HTR-8/SVneo (cell line): ENCODE measurements at places on chromosomes 11 and 22.

DNA sequence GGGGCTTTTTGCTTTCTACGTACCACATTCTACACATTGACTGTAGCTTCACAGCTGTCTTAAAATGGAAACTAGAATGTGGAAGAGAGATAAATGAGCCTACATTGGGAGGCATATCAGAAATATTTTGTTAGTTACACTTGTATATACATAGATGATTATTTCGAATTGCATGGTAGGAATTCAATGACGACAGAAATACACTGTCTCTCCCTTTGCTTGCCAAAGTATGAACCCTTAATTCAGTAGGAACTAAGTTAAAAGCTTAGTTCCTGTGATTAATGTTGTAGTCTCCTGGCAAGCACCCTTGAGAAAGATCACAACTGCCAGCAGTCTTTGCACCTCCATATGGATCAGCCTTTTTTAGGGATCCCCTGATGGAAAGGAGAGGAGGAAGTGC lies 10.1 kb downstream of the C11orf87 start:
- no peak for DNase-seq

GRCh38 chr22:30198921-30199320 lies 47.6 kb downstream of the LIF start:
- no peak for DNase-seq

- peak; percentile 57 for DNase-seq
These were observed 5.4 kb downstream of the TNRC6B start for GRCh38 chr22:40183029-40183581.

DNA sequence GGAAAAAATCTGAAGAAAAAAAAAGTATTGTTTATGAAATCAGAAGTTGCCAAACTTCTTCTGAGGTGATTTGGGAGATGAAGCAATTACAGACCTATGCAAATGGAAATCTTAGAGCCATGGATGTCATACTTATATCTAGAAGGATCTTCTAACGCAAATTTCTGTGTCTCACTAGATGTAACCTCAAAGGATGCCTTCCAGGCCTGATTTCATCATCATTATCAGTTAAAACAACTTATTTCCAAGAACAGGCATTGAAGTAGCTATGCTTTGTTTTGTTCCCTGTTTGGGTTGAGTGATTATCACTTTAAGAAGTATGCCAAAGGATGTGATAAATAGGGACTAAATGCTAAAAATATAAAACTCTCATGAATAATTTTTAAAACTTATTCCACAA lies 43.9 kb upstream of the ANGPTL5 start:
- no peak for DNase-seq

- DNase-seq: no peak
These were observed 45.8 kb downstream of the LRFN4 start for GRCh38 chr11:66902486-66903177.

GRCh38 chr11:995044-995751 lies 41.3 kb downstream of the MUC6 start:
- DNase-seq: no peak

DNA sequence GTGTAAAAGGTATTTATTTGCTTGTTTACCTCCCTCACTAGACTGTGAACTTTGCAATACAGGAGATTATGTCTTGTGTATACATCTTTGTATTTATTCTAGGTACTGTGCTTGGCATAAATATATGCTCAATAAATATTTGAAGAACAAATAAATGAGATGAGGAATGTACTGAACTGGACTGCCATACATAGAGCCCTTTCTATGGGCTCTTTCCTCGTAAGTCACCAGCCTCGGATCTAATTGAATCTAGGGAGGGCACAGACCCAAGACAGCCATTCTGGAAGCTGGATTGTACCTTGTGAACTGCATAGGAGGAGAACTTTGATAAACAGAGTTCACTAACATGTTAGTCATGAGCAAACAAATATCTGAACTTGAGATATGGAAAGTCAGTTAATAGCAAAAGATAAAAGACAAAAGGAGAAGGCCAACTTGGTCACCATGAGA lies 503.9 kb downstream of the INSC start:
- no peak for DNase-seq

- no peak for DNase-seq
These were observed 51.1 kb upstream of the MUC15 start for GRCh38 chr11:26623076-26623659.

DNA sequence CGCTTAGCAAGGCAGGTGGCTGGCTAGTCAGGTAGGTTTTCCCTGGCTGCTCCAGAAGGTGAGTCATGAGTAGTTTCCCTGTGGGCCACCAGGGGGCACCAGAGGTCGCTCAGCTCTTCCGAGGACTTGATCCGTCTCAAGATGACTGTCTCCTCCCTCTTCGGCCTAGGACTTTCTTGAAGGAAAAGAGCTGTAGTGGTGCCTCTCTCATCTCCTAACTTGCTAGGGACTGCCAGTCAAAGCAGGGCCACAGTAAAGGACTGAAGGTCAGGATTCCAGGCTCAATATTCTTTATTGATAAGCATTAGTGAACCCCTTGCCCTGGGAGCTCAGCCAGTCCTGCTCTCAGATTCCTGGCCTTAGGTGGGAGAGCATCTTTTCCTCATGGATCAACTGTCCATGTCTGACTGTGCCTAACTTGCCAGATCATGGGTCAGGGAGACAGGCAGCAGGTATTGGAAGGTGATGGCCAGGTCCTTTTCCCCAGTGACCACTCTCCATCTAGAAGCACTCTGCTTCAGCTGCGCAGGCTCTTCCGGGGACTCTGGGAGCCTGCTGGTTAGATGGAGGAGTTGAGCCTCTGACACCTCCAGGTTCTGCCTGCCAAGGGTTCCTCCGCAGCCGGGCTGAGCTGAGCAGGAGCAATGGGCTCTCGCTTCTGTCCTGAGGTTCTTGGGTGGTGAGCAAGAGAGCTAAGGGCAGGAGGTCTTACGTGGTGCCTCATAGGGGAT lies 1.9 kb downstream of the POLD4 start:
- DNase-seq: peak; percentile 95

DNA sequence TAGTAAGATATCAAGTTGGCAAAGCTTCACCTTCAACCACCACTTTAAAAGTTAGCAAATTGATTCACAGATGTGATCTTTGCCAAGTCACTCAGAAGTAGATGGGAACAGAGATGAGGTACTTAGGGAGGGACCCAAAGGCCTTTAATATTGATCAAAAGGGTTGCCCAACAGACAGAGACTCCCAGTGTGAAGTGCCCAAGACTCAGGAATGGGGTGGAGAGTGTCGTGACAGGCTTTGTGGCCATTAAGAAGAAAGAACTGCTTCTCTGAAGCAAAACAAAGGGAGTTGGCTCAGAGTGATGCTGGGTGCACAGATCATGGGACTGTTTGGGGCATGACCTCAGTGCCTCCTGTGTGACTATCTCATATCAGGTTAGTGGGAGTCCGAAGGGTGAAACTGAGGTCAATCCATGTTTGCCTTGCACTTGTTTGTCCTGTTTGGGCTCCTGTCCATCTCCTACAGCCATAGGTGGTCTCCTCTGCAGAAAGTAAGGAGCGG lies 132.3 kb downstream of the APIP start:
- DNase-seq: no peak

GRCh38 chr22:36465232-36466021 lies 16.0 kb downstream of the TXN2 start:
- DNase-seq: peak; percentile 68

DNA sequence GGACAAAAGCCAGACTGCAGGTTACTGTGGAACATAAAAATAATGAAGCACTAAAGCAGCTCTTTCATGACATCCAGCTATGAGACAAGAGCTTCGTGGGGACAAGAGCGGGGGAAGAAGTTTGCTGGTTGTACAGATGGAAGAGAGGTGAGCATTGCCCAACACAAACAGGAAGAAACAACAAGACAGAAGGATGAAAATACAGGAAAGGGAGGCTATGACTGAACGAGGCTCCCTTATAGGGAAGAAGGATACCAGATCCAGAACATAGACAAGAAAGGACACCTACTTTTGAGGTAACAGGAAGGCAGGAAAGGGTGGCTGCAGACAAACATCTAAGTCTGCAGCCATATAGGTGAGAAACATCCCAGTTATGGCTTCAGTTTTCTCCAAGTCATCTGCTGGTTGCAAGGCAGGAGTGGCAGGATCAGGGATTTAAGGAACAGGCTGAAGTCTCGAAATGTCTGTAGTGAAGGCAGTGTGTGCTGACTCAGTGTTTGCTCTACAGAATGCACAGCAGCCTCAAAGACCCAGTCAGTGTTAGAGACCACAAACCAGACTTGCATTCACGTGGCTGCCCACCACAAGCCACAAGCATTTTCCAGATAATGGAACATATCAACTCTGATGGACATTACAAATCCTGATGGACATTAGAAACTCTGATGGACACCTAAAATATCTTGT lies 1.9 kb downstream of the CLTCL1 start:
- no peak for DNase-seq

DNA sequence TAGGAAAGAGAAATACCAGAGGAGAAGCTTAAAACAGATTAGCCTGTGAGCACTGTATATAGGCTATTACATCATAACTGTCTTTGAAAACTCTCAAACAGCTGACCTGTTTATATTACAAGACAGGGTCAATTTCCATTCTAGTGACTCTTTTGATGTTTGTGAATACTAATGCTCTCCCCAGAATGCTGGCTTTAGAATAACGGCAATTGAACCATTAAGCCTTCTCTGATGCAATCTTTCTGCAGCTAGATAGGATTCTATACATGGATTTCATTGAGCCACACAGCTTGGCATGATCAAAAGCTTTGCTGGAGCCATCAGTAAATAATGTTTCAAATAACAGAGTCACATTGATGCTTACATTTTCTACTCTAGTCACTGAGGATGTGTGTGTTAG lies 122.7 kb upstream of the FAT3 start:
- no peak for DNase-seq

- DNase-seq: no peak
These were observed 33.8 kb downstream of the RTN4R start for GRCh38 chr22:20234314-20234682.

GRCh38 chr22:31343235-31344191 lies 2.6 kb downstream of the PATZ1 start:
- no peak for DNase-seq

DNA sequence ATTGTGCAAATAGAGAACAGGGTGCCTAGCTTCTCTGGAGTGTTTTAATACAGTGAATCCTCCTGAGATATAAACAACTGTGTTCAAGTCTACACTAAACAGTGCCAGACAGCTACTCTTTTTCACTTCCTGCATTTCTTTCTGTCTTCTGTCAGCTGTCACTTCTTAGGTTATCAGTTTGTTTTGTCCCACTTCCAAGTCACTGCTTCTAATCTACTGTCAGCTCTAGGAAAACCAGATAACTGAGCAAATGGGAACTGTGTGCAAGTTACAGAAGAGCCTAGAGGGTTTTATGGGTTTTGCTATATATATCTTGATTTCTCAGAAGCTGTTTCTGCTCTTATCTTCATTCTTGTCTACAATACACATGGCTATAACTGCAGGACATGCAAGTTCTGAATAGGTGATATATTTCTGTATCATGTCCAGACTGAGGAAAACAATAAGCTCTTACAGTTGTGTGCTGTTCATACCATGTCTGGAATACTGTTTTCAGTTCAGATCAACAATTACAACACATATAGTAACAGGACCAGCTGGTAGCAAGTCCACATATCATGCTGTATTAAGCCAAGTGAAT lies 5.8 kb downstream of the PITPNB start:
- DNase-seq: no peak

GRCh38 chr11:132122735-132123134 lies 752.3 kb downstream of the NTM start:
- DNase-seq: no peak

- no peak for DNase-seq
These were observed 35.4 kb downstream of the CD82 start for GRCh38 chr11:44600839-44601383.
